Endodermal cell (in vitro differentiated cells): ENCODE measurements at places on chromosomes 4 and X. TPM values are rescaled to one million over a fixed set of nuclear protein-coding genes. Genes with fewer than 3 reads are reported as not detected.
A peak's percentile ranks its signal among the peaks of the same experiment; 100 is the strongest.

ZNF711 gene
- total RNA-seq, result 20.4 and 21.7 TPM in 2 replicates

CSN1S1 gene
- not detected in 2 replicates for total RNA-seq

DNA sequence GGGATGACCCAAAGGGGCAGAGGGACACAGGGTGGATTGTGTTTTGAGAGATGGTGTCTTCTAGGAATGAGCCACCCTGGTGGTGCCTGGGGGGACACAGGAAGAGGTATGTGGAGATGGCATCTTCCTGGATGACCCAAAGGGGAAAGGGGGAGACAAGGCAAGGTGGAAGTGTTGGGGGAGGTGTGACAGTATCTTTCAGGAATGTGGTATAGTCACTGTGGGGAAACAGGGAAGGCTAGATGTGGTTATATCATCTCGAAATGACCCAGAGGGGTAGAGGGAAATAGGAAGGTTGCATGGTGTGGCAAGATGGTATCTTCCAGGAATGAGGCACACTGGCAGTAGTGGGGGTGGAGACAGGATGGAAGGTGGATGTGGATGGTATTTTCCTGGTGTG, 62.9 kb downstream of the MAOA start:
- no peak for DNase-seq

- DNase-seq, result peak; percentile 72
These were observed 35.7 kb upstream of the GABRQ start for GRCh38 chrX:152601848-152602616.

DNA sequence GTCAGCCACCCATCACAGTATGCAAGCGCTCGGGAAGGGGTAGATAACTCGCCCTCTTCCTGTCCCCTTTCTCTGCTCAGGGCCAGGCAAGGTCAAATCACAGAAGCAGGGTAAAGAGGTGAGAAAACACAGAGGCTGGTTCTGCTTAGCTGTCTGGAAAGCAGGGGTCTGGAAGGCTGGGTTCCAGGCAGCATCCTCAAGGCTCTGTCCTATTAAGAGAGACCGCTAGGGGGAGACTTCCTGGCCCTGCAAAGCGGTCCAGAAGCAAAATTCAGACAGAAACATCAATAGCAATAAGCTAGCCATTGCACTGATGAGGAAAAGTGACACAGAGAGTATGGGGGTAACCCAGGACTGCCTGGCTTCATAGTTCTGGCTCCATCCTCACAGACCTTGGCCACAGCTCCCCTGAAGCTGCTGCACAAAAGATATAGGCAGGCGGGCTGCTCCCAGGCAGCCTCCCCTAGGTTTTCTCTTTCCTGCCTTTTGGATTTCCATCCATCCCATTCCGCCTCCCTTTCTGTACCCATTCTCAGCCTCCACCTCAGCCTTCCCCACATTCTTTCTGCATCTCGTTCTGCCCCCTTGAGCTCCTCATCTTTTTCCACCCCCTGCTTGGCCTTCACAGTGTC, 308.5 kb downstream of the EVC2 start:
- DNase-seq, result peak; percentile 78

GRCh38 chrX:133302775-133303445, 84.8 kb upstream of the TFDP3 start:
- DNase-seq, result no peak

- no peak for DNase-seq
These were observed 164.4 kb downstream of the CXXC4 start for GRCh38 chr4:104330125-104330905.

DNA sequence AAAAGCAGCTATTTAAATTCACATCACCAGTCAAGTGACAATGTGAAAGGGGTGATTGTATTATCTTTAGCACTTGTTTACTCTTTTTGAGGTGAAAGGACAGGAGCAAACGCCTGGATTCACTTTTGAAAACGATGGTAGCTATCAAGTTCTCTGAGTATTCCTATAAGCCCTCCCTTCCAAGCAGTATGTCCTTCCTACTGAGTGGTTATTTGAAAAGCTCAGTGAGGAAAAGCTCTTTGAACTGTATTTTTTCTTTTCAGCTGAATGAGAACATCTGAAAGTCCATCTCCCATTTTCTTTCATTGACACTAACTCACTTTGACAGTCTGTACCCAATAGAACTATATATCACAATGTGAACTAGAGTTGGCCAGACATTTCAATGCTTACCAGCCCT, 9.1 kb upstream of the CTSO start:
- no peak for DNase-seq

DNA sequence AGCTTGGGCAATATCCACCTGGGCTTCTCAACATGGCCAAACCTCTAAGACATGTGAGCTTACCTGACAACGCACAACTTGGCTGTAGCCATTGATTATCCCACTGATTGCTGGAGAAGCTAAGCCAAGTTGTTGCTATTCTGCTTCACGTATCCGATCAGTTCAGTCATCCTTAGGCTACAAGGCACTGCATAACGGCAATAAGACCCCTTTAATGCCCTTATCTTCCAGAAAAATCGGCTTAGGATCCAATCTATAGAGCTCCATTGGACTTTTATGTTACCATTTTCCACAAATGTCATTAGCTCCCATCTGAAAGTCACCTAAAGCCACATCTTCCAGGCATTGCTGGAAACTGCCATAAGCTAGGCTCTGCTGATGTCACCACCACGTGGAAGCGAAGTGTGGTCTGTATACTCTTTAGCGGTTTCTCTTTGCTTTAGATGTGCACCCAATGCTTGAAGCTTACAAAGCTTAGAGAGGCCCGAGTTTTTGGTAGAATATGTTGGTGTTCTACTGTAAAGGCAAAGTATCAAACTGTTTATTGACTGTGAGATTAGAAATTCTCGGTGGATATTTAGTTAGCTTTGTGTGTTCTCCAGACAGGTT, 163.1 kb downstream of the CPE start:
- no peak for DNase-seq

GRCh38 chr4:63275491-63275890, 1133.8 kb downstream of the TECRL start:
- peak; percentile 43 for DNase-seq
